ENCODE measurements at places on chromosomes 2 and 18.

DNA sequence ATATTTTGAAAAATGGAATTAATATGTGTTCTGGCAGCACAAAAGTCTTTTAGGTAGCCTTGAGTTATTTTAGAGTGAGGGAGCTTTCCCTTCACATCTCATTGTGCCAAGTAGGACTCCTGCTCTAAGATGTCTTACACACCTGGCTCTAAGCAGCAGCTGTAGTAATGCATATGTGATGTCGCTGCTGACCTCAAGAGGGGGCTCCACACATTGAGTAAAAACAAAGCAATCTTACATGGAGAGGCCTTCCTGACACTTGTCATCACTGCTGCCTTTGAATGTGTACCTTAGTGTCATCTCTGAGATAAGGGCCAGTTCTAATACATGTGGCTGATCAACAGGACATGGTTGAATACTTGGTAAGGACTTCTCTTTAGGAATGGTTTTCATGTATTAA lies 75.8 kb downstream of the ACTR3 start:
- no peaks in the 10 kb centered on the region for H3K36me3 ChIP-seq
- DNase-seq, result peak; percentile 62
- H3K27ac ChIP-seq, result no peak overlapping the region
- H3K27me3 ChIP-seq, result no peaks in the 10 kb centered on the region
- H3K4me1 ChIP-seq, result no peaks in the 10 kb centered on the region

GRCh38 chr18:41655074-41655473 lies 300.0 kb upstream of the PIK3C3 start:
- peaks cover 10% of the 10 kb centered on the region for H3K4me1 ChIP-seq
- H3K4me3 ChIP-seq, result no peak overlapping the region
- no peaks in the 10 kb centered on the region for H3K27me3 ChIP-seq
- no peak overlapping the region for H3K27ac ChIP-seq
- no peaks in the 10 kb centered on the region for H3K36me3 ChIP-seq

DNA sequence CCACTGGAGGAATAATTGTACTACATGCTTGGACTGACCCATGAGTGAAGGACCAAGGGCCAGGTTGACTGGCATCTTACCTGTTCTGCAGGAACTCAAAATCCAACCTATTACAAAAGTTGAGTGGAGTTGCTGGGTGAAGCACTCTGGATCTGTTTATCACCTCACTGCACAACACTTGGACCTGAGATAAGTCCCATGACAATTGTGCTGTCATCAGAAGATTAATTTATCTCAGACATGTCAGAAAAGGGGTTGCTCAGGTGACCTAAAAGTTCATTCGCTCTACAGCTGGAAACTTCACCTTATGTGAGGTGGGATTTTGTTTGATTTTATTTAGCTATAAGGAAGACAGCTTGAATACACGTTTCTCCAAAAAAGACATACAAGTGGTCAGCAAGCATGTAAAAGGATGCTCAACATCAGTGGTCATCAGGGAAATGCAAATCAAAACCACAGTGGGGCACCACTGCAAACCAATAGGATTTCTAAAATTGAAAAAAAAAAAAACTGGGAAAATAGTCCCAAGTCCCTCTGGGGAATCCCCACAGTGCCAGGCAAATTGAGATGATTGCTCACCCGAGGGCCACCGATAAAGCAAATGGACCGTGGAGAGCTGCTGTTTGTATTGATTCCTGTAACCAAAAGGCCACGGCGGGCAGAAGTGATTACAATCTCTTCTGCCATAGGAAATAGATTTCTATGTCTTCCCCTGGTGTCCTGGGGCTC lies 65.8 kb upstream of the SLC35F5 start:
- H3K4me1 ChIP-seq, result peaks cover 22% of the 10 kb centered on the region
- no peaks in the 10 kb centered on the region for H3K27me3 ChIP-seq
- no peaks in the 10 kb centered on the region for H3K36me3 ChIP-seq
- no peak for DNase-seq

- no peak overlapping the region for H3K4me3 ChIP-seq
- no peak for DNase-seq
- no peaks in the 10 kb centered on the region for H3K27me3 ChIP-seq
- H3K4me1 ChIP-seq, result peaks cover 28% of the 10 kb centered on the region
Observed at GRCh38 chr2:62409442-62409841, 96.6 kb downstream of the TMEM17 start.

- H3K27me3 ChIP-seq, result peaks cover 85% of the 10 kb centered on the region
- peaks cover 12% of the 10 kb centered on the region for H3K4me1 ChIP-seq
- no peak overlapping the region for H3K27ac ChIP-seq
- no peaks in the 10 kb centered on the region for H3K36me3 ChIP-seq
- no peak for DNase-seq
Observed at GRCh38 chr2:85748039-85748734, 5.6 kb upstream of the ATOH8 start.

- no peak for DNase-seq
- H3K4me1 ChIP-seq, result peaks cover 3% of the 10 kb centered on the region
- H3K36me3 ChIP-seq, result no peaks in the 10 kb centered on the region
- H3K27ac ChIP-seq, result no peak overlapping the region
Observed at GRCh38 chr2:48934807-48935206, 179.3 kb upstream of the LHCGR start.

GRCh38 chr2:15058015-15058720 lies 425.7 kb downstream of the LRATD1 start:
- H3K27me3 ChIP-seq, result no peaks in the 10 kb centered on the region
- no peak overlapping the region for H3K4me3 ChIP-seq
- no peaks in the 10 kb centered on the region for H3K36me3 ChIP-seq
- H3K27ac ChIP-seq, result no peak overlapping the region

DNA sequence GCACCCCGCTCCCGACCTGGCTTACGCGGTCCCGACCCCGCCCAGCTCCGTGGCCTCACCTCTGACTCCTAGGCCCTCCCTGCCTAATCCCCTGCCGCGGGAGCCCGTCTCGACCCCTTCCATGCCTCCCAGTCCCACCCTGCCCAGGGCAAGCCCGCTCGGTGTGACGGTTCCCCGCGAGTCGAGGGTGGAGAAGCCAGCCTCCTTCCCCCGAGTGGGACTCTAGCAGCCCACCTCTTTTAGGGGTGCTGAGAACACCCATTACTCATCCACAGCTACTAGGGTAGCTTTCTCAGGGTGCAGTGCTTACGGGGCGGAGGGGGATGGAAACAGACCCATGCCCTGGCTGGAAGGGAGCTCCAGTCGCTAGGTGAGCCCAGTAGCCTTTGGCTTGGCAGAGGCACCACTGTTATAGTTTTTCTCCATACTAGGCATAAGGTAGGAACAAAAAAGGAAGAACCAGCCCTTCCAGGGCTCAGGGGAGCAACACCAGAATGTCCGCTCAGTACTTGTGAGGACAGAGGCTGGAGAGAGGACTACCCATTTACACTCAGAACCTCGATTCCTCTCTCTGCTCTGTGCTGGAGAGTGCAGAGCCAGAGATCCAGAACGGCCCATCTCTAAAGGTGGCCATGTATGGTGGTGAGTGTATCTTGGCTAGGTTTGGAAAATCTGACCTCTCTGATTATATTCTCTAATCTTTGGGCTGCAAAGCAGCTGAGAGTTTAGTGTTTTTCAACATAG lies 606 bp downstream of the AGBL5 start:
- peak overlapping the region; percentile 75 for H3K4me3 ChIP-seq
- DNase-seq, result peak; percentile 45
- H3K27me3 ChIP-seq, result no peaks in the 10 kb centered on the region
- H3K27ac ChIP-seq, result no peak overlapping the region

All from neural progenitor cell (in vitro differentiated cells).